ENCODE measurements at places on chromosomes 7 and 10. TPM values are rescaled to one million over a fixed set of nuclear protein-coding genes. Genes with fewer than 3 reads are reported as not detected.

- no peak for DNase-seq
Measured at GRCh38 chr7:129553899-129554461, 51.6 kb downstream of the SMKR1 start.

The SLC13A1 gene
- 7.5 TPM for total RNA-seq

The PRRT4 gene
- total RNA-seq: not detected

The PDGFA gene
- 60.2 TPM for total RNA-seq

The ANKRD30A gene
- not detected for total RNA-seq

GRCh38 chr7:45506059-45506458, 68.1 kb upstream of the ADCY1 start:
- no peak for DNase-seq

DNA sequence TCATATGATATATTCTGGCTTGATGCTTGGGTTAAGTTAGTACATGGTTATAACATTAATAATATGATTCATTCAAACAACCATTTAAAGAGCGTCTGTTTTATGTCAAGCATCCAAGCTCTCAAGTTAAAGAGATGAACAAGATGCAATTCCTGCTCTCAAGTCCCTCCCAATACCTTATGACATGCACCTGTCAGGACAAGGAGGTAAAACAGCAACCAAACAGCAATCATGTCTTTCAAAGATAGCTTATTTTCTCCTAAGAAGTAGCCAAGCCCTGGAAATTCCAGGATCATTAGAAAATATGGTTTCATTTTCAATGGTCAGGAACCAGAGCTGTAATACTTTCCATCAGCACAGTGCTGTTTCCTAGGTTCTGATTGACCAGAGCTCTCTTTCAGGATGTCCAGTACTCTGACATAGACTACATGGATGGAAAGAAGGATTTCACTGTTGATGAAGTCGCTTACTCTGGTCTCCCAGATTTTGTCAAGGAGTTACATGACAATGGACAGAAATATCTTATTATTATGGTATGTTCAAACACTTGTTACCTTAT, 29.0 kb downstream of the MGAM2 start:
- no peak for DNase-seq

The C10orf71 gene
- not detected for total RNA-seq

DNA sequence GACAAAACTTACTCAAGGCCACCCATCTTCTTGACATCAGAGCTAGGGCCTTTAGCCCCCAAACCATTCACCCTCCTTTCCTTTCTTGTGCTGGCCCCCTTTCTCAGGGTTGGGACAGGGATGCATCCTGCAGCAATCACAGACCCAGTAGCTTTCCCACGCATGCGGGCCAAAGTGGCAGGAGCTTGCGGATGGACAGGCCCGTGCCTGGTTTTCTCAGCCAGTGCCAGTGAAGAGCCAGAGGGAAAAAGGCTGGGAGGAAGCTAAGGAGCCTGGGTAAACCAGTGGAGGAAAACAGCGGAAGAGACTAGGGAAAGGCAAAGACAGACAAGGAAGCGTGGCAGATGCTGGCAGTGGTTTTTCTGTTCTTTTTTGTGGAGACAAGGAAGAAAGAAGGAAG, 5.1 kb upstream of the BLNK start:
- DNase-seq: no peak

The CTAGE8 gene
- 6.4 TPM for total RNA-seq

DNA sequence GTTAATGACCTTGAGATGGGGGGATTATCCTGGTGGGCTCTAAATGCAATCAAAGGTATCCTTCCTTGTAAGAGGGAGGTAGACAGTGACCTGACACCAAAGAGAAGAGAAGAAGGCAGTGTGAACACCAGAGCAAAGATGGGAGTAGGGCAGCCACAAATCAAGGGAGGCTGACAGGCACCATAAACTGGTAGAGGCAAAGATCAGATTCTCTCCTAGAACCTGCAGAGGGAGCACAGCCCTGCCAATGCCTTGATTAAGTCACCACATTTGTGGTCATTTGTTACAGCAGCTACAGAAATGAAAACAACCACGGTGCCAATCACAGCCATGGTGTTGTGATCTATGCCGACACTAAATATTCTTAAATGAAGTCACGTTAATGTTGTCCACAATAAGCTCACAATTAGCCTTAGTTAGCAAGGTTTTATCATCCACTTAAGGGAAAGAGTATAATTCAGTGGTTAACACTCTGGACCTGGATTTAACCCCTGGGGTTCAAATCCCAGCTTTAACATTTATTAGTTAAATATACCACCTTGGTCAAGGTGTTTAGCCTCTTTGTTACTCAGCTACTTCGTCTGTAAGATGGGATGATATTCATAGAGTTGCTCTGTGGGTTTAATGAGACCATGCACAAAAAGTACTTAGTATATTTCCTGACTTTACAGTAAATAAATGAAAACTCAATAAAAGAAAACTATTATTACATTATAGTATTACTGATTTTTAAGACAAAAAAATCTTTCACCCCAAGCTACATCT, 70.8 kb downstream of the SGMS1 start:
- DNase-seq: peak; percentile 34

DNA sequence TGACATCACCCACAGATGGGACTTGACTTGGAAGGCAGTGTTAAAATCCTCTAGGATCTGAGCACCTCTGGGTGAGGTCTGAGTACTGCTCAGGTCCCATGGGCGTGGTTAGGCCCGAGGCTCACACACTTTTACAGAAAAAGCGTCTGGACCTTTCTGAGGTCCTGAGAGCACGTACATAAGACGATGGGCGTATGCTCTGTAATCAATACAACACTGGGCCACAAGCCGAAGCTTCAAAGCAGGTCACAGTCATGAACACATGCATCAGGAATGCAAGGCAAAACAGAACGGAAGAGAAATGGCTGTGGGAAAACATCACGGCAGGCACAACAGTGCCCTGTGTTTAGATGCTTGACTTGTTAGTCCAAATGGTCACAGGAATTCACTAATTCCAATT, 112.2 kb downstream of the LARP4B start:
- no peak for DNase-seq

Data from transverse colon (tissue), 4 donors.